ENCODE measurements at places on chromosomes 6 and 20.

GRCh38 chr6:113027780-113028179 is 680.6 kb downstream of the RFPL4B start:
- no peak for DNase-seq

DNA sequence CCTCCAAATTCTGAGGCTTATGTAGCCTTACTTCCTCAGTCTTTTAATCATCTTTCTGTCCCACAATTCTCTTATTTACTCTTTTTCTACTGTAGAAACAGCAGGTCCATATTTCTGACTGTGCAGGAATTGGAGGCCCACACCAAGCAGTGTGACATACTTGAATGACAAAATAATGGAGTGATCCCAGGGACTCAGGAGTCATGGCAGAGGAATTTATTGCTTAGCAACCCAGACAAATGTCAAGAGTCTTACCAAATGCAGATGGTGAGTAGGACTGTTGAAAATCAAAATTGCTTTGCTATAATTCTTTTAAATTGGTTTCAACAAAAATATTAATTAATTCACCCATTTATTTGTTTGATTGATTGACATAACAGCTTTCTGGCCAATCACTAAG is 59.9 kb downstream of the HTR1B start:
- DNase-seq, result peak; percentile 37

DNA sequence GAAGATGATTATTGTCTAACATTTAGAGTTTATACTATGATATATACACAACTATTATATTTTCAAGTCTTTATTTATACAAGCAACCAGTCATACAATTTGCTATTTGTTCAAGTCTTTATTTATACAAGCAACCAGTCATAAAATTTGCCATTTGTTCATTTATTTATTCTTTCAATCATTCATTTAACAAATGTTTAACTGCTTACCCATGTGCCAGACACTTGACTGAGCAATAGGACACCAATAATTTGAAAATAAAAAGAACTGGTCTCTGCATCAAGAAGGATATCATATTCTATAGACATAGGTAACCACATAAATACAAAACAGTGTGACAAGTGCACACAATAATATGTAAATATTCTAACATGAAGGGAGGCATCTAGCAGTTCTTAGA is 20.3 kb downstream of the GRIK2 start:
- DNase-seq, result no peak

DNA sequence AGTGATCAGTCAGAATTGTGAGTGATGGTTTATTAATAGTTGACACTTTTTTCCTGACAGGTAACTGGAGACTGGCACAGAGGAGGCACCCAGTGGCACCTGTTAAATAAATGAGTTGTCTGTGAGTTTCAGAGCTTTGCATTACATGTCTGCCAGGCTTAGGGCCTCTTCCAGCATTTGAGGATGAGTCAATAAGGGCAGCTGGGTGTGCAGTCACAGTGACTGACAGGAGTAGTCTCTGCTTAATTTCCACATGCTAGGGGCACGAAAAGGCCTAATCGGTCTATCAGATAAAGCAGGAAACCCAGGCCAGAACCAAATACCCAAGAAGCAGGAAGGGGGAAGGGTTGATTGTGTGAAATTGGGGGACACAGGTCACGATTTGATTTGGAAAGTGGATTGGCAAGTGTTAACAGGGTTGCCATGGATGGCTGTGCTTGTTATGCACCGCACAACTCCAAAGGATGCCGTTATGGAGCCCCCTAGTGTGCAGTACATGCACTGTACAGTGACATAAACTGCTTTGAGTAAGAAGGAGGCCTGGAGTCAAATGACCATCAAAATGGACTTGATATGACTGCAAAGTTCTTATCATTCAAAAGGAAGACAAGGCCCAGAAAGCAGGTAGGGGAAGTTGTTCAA is 111.9 kb upstream of the GGTLC1 start:
- DNase-seq, result peak; percentile 2

- no peak for DNase-seq
Observed at GRCh38 chr20:20089018-20089417, 36.7 kb downstream of the CFAP61 start.

DNA sequence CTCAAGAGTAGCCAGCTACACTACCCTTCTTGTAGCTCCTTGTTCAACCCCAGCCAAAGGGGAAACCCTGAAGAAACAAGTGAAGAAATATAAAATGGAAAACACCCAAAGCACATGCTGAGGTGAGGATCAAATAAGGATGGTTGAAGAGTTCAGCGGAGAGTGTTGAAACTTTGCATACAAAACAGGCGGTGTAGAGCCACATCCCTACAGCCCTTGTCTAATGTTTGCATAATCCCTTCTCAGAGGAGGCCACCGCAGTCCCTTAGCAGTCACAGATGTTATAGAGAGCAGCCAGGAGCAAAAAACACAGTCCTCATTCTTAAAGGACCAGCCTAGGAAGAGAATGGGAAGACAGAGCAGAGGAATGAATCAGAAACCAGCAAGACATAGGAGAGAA is 350.7 kb upstream of the SASH1 start:
- no peak for DNase-seq

DNA sequence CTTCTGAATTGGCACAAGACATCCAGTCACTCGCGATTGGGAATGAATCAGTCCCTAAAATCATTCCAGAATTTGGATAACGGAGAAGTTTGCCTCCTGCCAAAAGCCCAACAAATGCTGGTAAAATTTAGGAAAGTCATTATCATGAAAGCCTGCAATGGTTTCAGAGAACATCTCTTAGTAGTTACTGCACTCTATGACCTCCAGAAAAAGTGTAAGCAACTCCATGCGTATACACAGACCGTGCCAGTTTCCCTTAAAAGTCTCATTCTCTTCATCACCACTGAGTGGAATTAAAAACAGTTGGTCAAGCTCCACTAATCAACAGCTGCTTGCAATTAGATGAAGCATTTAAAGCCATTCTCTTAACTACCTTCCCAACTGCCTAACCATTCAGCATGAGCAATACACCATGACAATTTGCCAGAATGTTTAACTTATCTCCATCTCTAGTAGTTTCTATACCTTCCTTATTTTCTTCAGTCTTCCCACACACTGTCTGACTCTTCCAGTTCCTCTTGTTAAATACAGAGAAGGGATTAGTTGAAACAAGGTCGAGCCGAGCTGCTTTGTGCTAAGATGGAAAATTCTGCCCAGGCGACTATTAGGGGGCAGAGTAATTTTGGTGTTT is 183.6 kb upstream of the PRDM1 start:
- peak; percentile 75 for DNase-seq

DNA sequence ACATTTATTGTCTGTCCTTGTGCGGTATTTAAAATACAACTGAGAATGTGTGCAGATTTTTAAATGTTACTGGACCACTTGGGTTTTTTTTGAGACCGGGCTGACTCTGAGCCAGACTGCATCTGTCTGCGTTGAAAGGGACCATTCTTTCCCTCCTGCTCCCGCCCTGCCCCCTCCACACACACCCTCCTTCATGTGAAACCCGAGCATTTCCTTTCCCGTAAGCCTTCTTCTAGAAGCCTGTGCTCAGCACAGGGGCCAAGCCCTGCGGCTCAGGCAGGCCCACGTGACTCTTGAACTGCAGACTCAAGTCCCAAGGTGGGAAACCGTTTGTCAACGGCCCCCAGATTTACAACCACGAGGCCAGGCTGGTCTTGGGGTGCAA is 82.7 kb upstream of the FOXC1 start:
- no peak for DNase-seq

DNA sequence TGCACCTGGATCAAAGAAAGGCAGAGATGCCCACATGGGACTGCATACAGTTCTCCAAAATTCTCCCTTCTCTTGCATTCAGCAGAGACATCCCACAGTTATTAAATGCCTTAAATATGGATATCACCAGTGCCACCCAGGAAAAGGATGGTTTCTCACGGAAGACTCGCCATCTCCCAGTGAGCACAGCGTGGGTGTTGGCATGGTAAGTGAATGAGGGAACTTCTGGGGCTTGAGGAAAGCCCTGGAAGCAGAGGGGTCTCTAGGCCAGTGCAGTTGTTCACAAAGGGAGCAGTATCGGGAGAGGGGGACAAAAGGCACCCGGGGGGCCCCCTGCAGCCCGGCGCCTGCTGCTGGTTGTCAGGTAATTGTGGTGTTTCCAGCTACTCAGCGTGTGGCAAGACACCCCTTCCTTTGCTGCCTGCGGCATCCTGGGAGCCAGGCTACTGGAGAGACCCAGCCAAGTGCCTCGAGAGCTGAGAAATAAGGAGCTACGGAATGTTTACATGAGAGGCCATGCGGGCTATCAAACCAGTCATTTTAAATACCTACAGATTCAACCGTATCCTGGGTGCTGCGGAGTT is 125.4 kb downstream of the PXDC1 start:
- no peak for DNase-seq

DNA sequence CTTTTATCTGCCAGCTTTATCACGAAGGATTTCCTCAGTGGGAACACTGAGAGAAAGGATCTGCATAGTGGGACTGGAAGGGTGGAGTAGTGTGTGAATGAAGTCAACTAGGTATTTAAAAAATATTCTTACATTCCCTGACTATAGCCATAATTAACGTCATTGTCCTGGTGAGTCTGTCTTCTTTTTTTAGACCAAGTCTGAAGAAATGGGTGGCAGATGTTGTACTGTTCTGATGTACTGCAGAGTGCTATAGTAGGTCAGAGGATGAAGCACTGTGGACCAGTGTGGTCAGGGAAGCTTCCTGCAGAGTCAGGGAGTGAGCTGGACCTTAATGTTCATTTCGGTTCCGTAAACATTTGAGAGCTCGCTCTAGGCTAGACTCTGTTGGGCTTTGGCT is 11.9 kb downstream of the TULP4 start:
- DNase-seq, result peak; percentile 38
